ENCODE measurements at places on chromosomes 7 and 10.

DNA sequence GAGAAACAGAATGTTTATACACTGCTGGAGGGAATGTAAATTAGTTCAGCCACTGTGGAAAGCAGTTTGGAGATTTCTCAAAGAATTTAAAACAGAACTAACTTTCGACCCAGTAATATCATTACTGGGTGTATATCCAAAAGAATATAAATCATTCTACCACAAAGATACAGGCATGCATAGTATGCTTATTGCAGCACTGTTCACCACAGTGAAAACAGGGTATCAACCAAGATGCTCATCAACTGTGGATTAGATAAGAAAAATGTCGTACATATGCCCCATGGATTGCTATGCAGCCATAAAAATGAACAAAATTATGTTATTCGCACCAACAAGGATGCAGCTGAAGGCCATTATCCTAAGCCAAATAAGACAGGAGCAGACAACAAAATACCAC is 343.1 kb upstream of the KCND2 start:
- DNase-seq: peak; percentile 35

- DNase-seq: no peak
Observed at GRCh38 chr10:114239117-114239993, at the start of gene VWA2. Gene VWA2, plus strand, starts transcription at chr10:114239254. Its CDS starts 9,460 bp downstream, at chr10:114248714.

- DNase-seq: no peak
Observed at GRCh38 chr7:117153016-117153545, 169.8 kb downstream of the WNT2 start.

- DNase-seq: no peak
Observed at GRCh38 chr7:117195361-117196029, 127.4 kb downstream of the WNT2 start.

DNA sequence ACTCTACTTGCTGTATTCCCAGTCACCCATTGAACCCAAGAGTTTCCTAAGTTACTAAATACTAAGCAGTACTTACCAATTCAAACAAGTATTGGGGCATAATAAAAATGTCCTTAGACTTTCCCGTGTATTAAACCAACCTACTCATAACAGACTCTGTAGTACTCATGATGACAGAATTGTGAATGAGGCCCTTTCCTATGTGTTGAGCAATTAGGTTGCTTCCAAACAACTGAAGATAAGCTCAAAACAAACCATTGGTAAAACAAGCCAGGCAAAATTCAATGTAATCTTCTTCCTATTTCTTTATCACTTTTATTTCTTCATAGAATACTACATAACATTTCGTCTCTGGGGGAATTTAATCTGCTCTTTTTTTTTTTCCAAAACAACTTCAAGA is 106.5 kb upstream of the ANK3 start:
- DNase-seq: no peak
